ENCODE measurements at places on chromosomes 3 and 15. TPM values are rescaled to one million over a fixed set of nuclear protein-coding genes. Genes with fewer than 3 reads are reported as not detected.

GRCh38 chr3:126474498-126475412, 936 bp downstream of the ZXDC start:
- peak; percentile 81 for DNase-seq
- peaks cover 5% of the 10 kb centered on the region for H3K4me1 ChIP-seq
- no peak overlapping the region for H3K27ac ChIP-seq
- peaks cover 24% of the 10 kb centered on the region for H3K36me3 ChIP-seq
- no peaks in the 10 kb centered on the region for H3K27me3 ChIP-seq
- H3K4me3 ChIP-seq, result peak overlapping the region; percentile 87

METTL6 gene
- total RNA-seq, result 20.3 TPM

- no peak overlapping the region for H3K4me3 ChIP-seq
- no peak overlapping the region for H3K27ac ChIP-seq
- no peaks in the 10 kb centered on the region for H3K4me1 ChIP-seq
- no peaks in the 10 kb centered on the region for H3K27me3 ChIP-seq
- H3K36me3 ChIP-seq, result peaks cover 47% of the 10 kb centered on the region
- no peak for DNase-seq
Observed at GRCh38 chr15:34952481-34952880, 17.1 kb downstream of the AQR start.

- H3K27me3 ChIP-seq, result no peaks in the 10 kb centered on the region
- no peaks in the 10 kb centered on the region for H3K36me3 ChIP-seq
- no peak for DNase-seq
- H3K4me3 ChIP-seq, result no peak overlapping the region
- H3K27ac ChIP-seq, result no peak overlapping the region
- H3K4me1 ChIP-seq, result peaks cover 21% of the 10 kb centered on the region
Observed at GRCh38 chr3:65400899-65401298, 637.8 kb downstream of the MAGI1 start.

GOLGA6A gene
- 0.25 TPM for total RNA-seq

CLDN1 gene
- 8.7 TPM for total RNA-seq

GRCh38 chr3:145266368-145266767, 894.6 kb downstream of the PLOD2 start:
- H3K4me3 ChIP-seq, result no peak overlapping the region
- no peaks in the 10 kb centered on the region for H3K4me1 ChIP-seq
- no peak for DNase-seq
- H3K27me3 ChIP-seq, result no peaks in the 10 kb centered on the region

GRCh38 chr3:45552031-45552793, 42.3 kb upstream of the LIMD1 start:
- H3K27ac ChIP-seq, result no peak overlapping the region
- H3K36me3 ChIP-seq, result peaks cover 16% of the 10 kb centered on the region
- no peaks in the 10 kb centered on the region for H3K27me3 ChIP-seq
- H3K4me1 ChIP-seq, result peaks cover 3% of the 10 kb centered on the region
- H3K4me3 ChIP-seq, result no peak overlapping the region
- DNase-seq, result peak; percentile 38

GRCh38 chr3:106542101-106542769, 673.4 kb upstream of the CBLB start:
- H3K27me3 ChIP-seq, result no peaks in the 10 kb centered on the region
- H3K27ac ChIP-seq, result no peak overlapping the region
- DNase-seq, result peak; percentile 58
- no peak overlapping the region for H3K4me3 ChIP-seq

DNA sequence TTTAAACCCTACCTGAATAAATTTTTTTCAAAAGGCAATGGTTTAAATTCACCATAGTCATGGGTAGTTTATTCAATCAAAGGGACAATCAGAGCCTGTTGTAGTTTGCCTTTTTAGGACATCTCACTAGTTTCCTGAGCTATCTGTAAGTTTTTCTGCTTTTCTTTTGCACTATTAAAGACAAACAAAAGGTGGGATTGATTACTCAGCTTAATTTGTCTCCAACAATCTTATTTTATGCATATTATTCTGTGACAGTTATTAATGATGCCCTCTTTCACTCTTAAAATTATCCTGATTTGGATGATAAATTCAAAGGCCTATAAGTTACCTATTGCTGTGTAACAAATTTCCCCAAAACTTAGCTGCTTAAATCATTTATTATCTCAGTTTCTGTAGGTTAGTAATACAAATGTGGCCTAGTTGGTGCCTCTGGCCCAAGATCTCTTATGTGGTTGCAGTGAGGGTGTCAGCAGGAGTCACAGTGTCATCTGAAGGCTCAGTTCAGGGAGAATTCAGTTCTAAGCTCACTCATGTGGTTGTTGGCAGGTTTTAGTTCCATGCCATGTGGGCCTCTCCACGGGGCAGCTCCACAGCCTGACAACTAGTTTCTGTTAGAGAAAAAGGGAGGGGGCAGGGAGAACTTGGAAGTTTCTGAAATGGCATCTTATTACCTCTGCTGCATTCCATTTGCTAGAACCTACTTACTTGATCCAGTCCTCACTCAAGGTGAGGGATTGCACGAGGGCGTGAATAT, 16.0 kb downstream of the ARMC8 start:
- no peaks in the 10 kb centered on the region for H3K27me3 ChIP-seq
- H3K27ac ChIP-seq, result no peak overlapping the region
- peaks cover 7% of the 10 kb centered on the region for H3K36me3 ChIP-seq
- no peak overlapping the region for H3K4me3 ChIP-seq
- no peaks in the 10 kb centered on the region for H3K4me1 ChIP-seq

DNA sequence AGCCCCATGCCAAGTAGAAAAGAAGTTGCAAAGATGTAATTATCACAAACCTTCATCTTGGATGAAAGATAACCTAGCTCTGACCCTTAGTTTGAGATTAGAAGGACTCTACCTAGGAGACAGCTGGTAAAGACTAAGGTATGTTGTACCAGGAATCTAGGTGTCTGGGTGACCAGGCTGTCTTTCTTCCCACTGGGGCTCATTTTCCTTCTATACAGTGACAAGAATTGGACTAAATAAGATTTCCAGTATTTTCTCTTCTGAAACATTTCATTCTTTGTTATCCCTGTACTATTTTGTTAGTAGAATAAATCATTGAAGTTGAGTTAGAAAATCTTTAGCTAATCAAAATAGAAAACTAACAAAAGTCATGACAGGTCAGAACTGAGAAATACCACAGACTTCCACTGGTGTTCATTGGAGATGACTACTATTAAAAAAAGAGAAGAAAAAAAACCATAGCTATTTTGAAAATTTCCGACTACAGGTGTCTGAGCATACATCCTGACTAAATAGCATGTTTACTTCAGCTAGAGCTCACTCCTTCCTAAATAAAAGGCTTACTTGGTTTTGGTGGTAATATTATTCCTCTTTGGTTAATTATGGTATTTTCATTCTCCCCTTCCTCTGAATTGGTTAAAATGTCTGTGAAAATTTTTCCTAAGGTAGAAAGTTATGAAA, 10.1 kb downstream of the TGFBR2 start:
- peaks cover 1% of the 10 kb centered on the region for H3K4me1 ChIP-seq
- DNase-seq, result no peak
- no peak overlapping the region for H3K27ac ChIP-seq
- H3K27me3 ChIP-seq, result no peaks in the 10 kb centered on the region

SELENOT gene
- 86.0 TPM for total RNA-seq
